NCI-H1417 (cell line): ENCODE measurements at places on chromosomes 13 and 19.

DNA sequence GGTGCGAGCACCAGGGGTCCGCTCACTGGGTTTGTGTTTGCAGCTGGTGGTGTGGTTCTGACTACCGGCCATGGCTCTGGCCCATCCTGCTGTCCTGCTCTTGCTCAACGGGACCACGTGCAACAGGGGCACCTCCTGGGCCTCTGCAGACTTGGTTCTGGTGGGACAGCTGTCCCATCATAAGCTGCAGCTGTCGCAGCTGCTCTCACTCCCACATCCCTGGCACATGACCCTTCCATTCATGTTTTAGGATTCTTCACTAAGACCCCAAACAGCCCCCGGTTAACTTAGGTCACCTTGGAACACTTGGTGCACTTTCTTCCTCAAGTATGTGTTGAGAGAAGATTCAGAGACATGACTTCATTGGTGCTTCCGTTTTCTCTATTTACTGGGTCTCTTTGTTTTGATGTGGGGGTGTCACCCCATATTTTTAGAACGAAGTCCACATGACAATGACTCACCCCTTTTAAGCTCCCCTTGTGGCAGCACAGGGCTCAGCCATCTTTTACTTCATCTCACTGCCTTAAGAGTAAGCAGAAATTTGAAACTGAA, 68.4 kb upstream of the ARHGEF7 start:
- DNase-seq = no peak

DNA sequence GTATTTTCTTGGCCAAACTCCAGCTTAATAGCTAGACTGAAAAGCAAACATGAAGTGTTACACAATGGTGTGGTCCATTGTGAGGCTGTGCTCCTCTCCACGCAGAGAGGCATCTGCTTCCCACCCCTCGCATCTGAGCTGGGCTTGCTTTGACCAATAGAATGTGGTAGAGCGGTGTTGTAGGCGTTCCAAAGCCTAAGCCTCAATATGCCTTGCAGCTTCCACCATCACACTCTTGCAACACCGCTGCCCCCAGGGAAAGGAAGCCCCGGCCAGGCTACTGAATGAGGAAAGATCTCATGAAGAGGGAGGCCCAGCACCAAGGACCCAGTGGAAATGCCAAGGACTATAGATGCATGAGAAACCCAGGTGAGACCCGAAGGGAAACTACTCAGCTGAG, 9.4 kb downstream of the FLT1 start:
- no peak for DNase-seq

GRCh38 chr19:38004521-38005223, 97.7 kb downstream of the SIPA1L3 start:
- peak; percentile 9 for DNase-seq

GRCh38 chr19:13100031-13100588, 2.5 kb downstream of the LYL1 start:
- DNase-seq = no peak

DNA sequence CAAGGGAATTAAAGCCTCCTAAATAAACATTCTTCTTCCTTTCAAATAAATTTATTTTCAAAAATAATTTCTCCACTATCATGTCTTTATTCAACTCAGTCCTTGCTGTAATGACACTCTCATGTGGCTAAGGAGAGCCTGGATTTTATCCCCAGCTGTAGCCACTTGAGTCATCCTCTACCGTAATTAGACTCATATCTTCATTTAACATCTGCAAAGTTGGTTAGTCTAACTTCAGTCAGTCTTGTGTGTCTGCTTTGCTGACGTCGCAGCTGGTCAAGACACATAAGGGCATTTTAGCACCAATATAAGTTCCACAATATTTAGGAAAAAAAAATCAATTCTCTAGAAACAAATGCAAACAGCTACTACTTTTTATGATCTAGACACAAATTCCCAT, 776.4 kb upstream of the ATXN8OS start:
- no peak for DNase-seq

DNA sequence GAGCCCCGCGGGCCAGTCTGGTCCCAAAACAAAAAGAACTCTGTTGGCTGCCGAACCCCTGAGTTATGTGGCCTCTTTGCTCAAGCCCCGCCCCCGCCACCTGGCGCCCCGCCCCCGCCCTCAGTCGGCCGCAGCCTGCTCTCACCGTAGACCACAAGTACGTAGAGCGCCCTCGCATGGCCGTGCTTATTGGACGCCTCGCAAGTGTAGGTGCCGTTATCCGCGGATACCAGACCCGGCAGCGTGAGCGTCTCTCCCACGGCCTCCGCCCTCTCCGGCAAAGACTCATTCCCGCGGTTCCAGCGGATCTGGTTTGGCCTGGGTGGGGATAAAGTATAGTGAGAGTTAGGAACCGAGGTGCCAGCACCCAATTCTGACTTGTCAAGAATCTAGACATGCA, 5.5 kb upstream of the ZNF428 start:
- DNase-seq = no peak
